C1 segment of cervical spinal cord (tissue), 14 donors: ENCODE measurements at places on chromosomes 6 and 20.

DNA sequence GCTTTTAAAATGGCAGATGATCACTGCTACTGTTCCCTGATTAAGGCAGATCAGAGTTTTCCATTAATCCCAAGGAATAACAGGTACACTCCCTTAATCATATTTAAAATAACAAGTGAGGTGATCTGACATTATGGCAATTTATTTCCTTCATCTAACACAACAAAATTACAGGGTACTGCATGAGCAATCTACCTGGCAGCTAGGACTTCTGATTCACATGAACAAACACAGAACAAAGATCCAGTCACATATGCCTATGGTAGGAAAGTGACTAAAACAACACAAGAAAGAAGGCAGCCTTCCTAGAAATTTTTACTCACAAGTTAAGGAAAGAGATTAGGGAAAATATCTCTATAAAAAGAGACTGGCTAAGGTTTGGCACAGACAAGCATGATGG is 33.2 kb downstream of the MAP7 start:
- DNase-seq, result no peak

DNA sequence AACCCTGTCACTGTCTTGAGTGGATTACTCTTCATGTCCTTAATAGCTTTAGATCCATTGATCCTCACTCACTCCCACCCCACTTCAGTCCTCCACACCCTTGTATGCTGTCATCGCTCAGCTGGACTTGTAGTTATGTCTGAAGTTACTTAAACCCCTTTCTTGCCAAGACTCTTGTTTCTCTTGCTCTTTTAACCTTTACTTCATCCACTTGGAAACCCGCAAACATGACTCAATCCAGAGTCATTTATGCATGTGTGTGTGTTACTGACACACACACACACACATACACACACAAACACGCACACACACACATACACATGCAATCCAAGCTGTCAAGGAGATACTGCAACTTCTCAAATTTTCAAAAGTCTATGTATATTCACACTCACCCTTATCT is 341.8 kb downstream of the SYNE1 start:
- no peak for DNase-seq

DNA sequence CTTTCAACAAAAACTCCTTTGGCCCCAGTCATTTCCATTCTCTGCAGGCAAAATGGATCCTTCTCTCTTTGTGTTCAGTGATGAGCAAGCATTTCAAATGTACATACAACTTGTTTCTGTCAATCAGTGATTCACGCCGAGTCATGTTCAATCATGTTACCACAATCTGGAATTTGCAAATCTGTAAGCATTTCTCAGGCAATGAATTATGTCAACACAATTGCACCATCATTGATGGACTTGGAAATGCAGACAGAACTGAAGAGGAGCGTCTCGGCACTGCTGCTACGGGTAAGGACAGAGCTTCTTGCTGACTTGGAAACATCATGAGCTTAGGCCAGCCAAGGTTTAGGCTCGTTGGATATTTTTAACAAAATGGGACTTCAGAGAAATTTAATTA is 132.8 kb upstream of the AGPAT4 start:
- DNase-seq, result no peak

- DNase-seq, result no peak
Measured at GRCh38 chr6:8803181-8803760, 367.9 kb upstream of the SLC35B3 start.

- DNase-seq, result no peak
Measured at GRCh38 chr6:2831392-2831791, 10.3 kb downstream of the SERPINB1 start.

DNA sequence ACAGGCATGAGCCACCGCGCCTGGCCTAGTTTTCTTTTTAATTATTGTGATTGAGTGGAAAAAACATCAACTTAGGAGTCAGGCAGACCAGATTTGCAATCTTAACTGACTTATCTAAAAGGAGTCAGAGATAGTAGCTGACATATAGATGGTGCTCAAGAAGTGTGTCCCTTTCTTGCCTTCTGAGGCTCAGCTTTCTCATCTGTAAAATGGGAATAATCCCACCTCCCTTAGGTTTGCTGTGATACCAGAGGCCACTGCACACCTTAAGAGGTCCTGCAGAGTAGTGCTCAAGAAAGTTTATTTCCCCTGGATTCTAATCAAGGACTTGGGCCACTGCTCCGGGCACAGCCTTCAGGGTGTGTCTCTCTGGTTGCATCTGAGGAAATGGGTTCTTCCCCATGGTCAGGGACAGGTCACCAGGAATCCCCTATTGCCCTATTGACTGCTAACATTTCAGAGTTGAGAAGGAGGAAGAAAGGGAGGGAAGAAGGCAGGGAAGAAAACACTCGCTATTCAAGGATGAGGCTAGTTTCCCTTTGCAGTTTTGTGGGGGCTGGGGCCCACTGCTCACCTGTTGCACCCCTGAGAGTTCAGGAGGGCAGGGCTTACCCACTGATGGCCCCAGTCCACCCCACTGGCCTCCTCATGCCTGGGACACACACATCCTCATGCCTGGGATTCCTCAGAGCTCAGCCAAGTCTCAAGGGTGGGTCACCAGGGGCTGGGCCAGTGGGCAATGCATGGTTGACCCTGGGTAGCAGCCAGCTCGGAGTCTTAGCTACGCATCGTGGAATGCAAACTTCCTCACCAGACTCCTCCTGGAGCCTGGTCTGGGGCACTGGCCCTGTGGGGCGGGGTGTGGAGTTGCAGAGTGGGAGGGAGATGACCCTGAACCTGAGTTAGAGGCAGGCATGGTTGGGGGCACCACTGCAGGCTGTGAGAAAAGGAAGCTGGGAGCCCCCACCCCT is 21.2 kb downstream of the C6orf132 start:
- DNase-seq, result no peak

GRCh38 chr20:9416421-9416820 is 98.0 kb upstream of the LAMP5 start:
- no peak for DNase-seq

DNA sequence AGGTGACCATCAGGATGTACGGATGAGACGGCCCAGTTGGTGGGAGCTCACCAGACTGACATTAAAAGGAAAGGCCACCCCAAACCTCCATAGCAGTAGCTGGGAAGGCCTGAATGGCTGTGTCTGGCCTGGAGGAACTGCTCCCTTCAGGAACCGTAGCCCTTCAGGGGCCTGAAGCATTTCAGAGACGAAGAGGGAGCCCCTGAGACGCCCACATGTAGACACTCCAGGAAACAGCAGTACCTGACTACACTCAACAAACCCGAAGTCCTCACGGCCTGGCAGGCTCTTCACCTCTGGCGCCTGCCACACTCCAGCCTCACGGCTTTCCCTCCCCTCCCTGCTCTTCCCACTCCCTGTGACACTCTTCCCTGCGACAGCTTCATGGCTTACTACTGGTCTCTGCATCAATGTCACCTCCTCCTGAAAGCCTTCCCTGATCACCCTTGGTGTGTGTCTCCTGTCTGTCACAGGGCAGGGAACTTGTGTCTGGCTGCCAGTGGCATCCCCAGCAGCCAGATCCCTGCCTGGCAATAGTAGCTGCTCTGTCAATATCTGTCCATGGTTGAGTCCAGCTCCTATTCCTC is 14.6 kb upstream of the STX16 start:
- no peak for DNase-seq

DNA sequence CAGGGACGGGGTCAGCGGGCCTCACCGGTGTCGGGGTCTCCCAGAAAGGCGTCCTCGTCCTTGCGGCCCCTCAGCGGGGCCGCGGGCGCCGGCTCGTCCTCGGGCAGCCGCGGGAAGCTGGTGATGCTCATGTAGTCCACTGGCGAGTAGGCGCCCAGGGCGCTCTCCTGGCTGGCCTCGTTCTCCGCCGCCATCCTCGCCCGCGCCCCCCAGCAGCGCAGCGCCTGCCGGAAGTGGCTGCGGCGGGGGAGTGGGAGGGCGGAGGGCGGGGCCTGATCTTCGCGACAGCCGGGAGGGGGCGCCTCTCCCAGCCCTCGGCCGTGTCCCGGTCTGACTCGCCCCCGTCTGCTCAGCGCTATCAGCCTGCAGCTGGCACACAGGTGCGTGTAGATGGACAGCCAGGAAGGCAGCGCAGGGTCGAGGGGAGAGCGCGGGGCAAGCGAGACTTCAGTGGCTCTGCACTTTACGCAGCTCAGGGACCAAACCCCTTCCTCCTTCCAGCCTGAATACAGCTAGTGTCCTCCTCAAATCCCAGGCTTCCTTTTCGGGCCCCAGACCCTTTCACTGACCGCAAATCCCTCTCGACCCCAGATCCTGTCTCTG is at the start of gene GGT7:
Gene GGT7 (minus strand): TSS at position 235 of the 603 bp plus-strand sequence. CDS start 41 bp downstream, at position 194.
- peak; percentile 73 for DNase-seq

- no peak for DNase-seq
Measured at GRCh38 chr6:14037402-14038277, 79.9 kb upstream of the CD83 start.

GRCh38 chr6:22108199-22108598 is 188.6 kb downstream of the PRL start:
- DNase-seq, result no peak

GRCh38 chr20:60191014-60191413 is 232.8 kb downstream of the CDH26 start:
- DNase-seq, result no peak

GRCh38 chr20:43940518-43941225 is 26.0 kb downstream of the TOX2 start:
- no peak for DNase-seq

GRCh38 chr6:41200901-41201763 is at the start of gene TREML2:
TREML2 (minus strand) TSS chr6:41201149; CDS start chr6:41201008, 141 bp downstream.
- DNase-seq, result no peak

GRCh38 chr6:159828074-159828473 is 28.0 kb downstream of the PNLDC1 start:
- DNase-seq, result no peak

- DNase-seq, result no peak
Measured at GRCh38 chr6:159122453-159122852, 46.7 kb upstream of the FNDC1 start.

DNA sequence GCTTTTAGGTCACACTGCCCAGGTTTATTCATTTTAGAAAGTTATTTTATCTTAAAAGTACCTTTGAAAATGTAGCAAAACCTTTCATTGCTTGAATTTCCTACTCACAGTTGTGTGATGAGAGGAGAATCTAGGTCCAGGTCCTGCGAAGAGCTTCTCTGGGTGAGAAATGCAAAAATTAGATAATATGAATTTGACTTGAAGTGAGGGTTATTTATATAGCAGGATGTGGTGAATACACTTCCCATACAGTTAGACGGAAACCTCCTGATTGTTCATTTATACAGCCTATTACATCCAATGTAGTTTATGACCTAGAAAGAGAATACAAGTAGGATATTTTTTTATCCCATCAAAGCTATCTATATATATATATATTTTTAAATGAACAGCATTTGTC is 30.5 kb downstream of the CDKAL1 start:
- no peak for DNase-seq

DNA sequence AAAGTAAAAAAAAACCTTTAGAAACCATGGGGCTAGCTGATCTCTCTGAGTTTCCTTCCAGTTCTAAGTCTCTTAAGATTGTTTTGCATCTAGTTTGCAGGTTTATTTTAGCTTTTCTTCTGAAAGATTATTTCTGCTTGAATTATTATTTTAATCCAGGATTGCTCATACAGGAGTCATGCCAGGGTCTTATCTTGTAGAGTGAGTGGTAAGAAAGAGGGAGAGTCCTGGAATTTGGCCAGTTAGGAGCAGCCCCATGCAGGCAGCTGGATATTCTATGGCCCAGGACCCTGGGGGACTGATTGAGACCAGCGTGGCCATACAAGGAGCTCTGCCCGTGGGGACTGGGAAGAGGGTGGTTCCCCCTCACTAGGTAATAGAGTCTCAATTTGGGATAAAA is 178.9 kb upstream of the HEY2 start:
- no peak for DNase-seq

DNA sequence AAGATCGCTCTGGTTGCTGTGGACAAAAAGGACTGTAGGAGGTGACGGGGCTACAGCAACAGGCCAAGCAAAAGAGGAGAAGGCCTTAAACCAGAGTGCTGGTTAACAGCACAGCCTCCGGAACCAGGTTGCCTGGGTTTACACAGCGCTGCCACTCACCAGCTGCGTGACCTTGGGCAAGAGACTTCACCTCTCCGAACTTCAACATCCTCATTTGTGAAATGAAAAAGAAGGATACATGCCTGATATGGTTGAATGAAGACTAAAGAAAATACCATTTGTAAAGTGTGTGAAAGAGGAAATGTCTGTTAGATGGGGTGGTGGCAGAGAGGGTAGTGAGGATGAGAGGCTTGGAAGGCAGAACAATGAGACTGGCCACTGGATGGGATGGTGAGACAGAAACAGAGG is 44.9 kb downstream of the PREX1 start:
- DNase-seq, result no peak

DNA sequence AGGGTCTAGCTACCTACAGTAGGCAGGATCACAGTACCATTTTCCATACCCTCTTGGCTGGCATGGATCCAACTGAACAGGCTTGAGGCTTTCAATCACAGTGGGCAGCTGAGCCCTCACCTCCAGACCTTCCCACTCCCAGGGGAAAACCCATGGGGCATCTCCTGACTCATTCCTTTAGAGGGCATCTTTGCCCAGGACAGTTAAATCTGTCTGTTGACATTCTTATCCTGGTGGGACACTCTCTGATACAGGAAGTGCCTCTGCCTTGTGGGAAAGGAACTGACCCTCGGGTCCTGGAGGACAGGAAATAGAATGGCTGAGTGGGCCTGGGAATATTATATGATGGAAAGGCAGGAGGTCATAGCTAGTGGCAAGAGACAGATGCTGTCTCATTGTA is 10.2 kb upstream of the EPB41L1 start:
- no peak for DNase-seq

GRCh38 chr20:23003077-23003635 is 32.0 kb upstream of the SSTR4 start:
- DNase-seq, result no peak

DNA sequence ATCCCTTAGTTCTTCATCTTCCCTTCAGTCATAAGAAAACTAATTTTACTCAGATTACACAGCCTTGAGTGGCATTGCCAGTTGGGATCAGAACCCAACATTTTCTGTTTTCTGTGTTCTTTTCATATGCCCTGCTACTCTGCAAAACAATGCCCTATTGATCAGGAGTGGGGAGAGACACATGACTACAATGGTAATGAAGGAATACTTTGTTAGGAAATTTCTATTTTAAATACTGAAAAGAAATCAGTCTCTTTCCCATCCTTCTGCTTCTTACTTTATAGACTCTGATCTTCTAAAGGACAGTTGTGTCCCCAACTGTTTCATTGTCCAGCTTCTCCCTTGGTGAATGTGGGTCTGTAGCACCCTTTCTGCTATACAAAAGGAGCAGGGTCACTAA is 5.5 kb upstream of the PKIB start:
- no peak for DNase-seq

DNA sequence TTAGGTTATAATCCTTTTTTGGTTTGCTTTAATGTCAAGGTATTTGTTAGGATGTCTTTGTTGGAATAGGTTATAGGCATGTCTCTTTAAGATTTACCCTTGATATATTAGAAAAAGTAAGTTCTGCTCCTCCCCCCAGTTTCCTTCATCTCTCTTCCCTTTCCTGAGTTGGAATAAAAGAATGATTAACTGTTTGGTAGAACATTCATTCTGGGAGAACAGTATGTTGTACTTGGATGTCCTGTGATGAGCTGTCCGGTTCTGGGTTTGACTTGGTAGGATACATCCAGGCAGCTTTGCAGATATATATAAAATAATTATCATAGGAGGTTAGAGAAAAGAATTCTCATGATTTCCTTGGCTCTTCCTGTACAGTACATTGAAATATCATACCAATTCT is 199.6 kb upstream of the RREB1 start:
- no peak for DNase-seq
